ENCODE measurements at places on chromosomes 3 and 15.

- DNase-seq = peak; percentile 18
Measured at GRCh38 chr3:4720316-4721075, 227.3 kb downstream of the ITPR1 start.

DNA sequence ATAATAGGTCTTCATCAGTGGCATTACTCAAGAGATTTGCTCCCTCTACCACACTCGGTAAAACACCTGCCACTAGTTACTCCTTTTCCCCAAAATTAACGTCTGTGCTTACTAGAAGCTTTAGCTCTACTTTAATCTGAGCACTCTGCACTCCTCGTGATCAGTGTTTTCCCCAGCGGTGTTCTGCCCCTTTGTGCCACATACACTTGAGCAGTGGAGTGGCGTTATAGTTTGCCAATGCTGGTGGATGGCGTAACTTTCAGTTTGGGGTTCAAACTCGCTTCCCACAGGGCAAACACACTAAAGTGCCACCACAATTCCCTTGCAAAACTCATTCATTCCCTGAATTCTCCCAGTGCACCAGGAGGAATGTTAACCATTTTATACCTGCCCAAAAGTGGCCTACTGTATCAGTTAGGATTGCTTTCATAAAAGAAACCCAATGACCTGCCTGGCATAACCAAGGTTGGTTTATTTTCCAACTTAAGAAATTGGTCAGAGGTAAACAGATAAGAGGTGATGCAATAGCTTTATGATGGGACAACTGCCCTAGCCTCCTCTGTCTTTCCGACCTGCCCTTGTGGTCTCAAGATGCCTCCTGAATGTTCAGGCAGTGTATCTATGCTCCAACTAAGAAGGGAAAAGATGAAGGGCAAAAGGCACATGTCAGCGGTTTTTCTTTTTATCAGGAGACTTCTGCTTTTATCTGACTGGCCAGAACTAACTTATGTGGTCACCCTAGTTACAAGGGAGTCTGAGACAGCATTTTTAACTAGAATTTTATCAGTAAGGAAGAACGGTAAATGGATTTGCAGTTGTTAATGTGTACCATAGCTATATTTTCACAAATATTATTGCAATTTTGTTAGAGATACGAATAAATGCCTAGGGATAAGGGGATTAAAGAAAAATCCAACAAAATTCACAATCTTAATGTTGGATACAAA lies 83.9 kb downstream of the FSIP1 start:
- DNase-seq = no peak

GRCh38 chr3:45555666-45556065 lies 38.9 kb upstream of the LIMD1 start:
- no peak for DNase-seq

GRCh38 chr15:60967728-60968127 lies 261.4 kb downstream of the RORA start:
- DNase-seq = no peak

DNA sequence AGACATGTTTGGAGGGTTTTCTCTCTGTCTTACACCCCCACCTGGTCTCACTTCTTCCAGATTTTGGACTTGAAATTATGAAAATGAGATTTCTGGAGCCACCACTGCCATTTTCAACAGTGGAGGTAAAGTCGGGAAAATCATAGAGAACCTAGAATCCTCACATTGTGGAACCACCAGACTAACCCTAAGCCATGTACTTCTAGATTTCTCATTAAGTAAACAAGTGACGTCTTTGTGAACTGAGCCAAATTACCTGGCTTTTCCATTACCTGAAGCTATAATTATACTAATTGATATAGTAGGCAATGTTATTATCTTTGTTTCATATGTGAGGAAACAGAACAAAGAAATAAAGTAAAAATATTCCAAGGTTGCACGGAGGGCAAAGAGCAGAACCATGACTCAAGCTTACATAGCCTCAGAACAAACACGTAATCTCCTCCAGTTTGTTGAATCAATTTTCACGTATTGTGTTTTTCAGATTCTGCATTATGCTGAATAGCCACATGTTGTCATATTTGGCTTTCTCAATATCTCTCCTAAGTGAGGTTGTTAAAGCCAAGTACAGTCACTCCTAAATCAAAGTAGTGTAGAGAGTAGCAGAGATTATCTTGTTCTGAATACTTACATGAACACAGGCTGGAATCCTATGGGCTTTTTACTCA lies 101.3 kb upstream of the CMC1 start:
- DNase-seq = peak; percentile 58

DNA sequence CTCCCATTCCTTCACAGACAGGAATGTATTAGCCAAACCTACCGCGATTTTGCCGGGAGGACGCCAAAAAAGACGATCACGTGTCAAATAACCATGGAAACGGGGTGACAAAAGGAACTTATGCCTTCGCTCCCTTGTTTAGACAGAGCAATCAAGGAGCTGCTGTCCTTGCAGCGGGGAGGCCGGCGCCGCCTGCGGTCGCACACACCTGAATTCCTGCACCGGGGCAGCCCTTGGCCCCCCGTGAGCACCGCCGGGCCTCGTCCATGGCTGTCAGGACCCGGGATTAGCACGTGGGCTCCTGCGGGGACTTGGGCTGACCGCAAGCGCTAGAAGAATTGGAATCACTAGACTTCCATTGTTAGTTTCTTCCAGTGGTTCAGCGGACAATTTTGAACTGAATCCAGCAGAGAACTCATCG lies 193.1 kb downstream of the SHQ1 start:
- DNase-seq = no peak

GRCh38 chr3:48990636-48991469 lies 812 bp downstream of the P4HTM start:
- DNase-seq = peak; percentile 53

GRCh38 chr3:131082871-131083863 lies 56.5 kb downstream of the NEK11 start:
- DNase-seq = peak; percentile 12

GRCh38 chr3:123518892-123519485 lies 65.9 kb downstream of the HACD2 start:
- DNase-seq = no peak

DNA sequence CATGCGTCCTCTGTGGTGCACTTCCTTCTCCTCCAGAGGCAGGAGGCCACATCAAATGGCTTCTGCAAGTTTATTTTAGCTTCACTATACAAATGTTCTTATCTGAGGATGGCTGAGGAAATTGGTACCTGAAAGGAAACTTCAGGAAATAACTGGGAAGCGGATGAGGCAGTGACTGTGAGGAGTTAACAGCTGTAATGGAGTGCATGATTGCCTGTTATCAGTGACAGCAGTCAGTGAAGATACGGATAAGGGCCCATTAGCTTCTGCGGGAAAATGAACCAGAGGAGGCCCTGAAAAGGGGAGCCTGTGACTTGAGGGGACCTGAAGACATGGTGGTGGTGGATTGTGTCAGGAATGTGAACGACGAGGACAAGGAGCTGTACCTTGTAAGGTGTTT lies 51.8 kb downstream of the SPATA16 start:
- no peak for DNase-seq
